ENCODE measurements at places on chromosomes 5 and 9.

DNA sequence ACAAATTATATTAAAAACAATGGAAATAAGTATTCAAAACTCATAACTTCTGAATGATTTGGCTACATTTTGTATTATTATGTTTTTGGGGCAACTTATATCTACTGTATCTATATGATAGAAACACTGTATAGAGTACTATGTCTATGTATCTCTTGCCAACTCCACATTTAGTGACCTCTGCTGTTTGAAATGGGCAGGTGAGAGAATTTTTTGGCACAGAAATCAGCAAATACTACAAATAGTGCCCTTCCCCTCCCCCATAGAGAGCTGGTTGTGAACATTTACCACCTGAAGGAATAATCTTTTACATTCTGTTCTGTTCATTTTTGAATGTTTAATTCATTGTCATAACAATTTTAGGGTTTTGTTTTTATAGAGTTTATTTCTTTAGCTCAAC, 545.3 kb downstream of the PDE4D start:
- H3K4me1 ChIP-seq = peaks cover 14% of the 10 kb centered on the region
- no peak overlapping the region for H3K4me3 ChIP-seq
- no peak for DNase-seq
- H3K27ac ChIP-seq = no peak overlapping the region

- DNase-seq = no peak
- H3K27ac ChIP-seq = no peak overlapping the region
- peaks cover 18% of the 10 kb centered on the region for H3K4me1 ChIP-seq
- H3K4me3 ChIP-seq = no peak overlapping the region
- no peaks in the 10 kb centered on the region for H3K36me3 ChIP-seq
- no peaks in the 10 kb centered on the region for H3K27me3 ChIP-seq
Observed at GRCh38 chr9:104780796-104781395, 17.0 kb downstream of the NIPSNAP3B start.

DNA sequence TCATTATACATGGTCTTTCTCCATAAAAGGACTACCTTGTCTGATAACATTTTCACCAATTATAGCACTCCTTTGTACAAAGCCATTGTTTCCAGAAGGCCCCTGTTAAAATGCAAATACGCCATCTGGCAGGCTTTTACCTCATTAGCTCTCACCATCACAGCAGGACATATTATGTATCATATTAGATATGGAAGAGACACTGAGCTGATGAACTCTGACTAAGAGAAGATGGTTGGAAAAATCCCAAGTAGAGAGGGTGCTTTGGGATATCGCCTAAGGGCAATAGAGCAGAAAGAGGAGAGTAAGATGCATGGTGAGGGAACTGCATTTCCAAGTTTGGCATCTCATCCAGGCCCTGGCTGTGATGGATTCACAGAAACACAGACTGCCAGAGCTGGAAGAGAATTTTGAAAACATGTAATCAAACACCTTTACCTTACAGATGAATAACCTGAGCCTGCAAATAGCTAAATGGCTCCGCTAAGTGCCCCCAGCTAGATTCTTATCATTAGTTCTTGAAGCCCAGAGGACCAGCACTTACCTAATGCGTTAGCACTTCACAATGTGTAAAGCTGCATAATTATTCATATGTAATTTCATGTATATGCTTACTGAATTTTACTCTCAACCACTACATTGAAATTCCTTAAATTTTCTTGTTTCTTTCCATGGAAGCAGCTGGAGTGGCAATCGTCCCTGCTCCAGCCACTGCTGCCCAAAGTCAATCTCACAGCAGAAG, 393.6 kb upstream of the IZUMO3 start:
- no peak for DNase-seq
- no peaks in the 10 kb centered on the region for H3K36me3 ChIP-seq
- no peak overlapping the region for H3K27ac ChIP-seq
- H3K27me3 ChIP-seq = no peaks in the 10 kb centered on the region
- no peaks in the 10 kb centered on the region for H3K4me1 ChIP-seq

DNA sequence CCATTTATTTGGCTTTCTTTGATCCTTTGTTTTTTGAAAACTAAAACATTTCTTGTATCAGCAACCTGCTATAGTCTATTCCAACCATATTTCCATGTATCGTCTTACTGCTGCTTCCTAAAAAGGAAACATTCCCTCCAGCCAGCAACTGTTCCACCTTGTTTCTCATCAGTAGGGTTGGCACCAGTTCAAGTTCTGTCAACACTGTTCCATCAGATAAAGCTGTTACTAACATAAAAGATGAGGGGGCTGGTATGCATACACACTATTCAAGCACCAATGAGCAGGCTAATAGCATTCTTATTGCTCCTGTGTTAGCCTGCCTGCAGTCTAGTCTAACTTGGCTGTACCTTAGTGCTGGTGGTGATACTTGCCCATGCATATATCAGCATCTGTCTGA, 178.3 kb downstream of the CWC27 start:
- no peak for DNase-seq
- H3K4me1 ChIP-seq = no peaks in the 10 kb centered on the region
- no peak overlapping the region for H3K27ac ChIP-seq
- H3K36me3 ChIP-seq = no peaks in the 10 kb centered on the region
- H3K4me3 ChIP-seq = no peak overlapping the region

DNA sequence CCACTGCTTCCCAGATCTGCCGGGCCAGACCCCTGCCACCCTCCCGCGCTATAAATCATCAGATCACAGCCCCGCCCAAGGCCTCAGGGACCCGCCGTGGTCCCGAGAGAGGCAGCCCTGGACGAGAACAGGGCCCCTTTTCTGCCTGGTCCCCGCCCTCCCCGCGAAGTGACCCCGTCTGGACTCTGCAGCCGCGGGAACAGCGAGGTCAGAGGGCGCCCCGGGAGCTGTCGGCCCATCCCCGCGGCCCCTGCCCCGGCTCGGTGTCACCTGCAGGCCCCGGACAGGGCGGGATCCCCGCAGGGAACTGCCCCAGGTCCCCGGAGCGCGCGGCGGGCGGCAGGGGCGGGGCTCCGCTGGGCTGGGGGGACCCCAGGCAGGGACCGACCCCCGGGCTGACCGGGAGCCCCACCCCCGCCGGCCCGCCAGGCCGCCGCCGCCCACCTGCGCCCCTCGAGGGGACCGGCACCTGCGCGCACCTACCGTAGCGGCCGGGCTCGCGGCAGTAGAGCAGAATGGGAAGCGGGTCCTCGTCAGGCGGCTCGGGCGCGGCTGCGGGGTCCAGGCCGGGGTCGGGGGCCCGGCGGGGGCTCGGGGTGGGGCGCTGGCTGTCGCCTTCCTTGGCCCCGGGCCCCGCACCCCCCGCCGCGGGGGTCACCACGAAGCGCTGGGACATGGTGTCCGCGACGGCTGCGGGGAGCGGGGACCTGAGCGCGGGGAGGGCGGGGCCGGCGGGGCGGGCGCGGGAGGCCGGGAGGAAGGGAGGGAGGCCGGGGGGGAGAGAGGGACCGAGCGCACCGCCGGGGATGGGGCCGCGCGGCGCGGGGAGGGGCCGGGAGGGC, 43.5 kb upstream of the SLC12A7 start:
- no peaks in the 10 kb centered on the region for H3K36me3 ChIP-seq
- no peak overlapping the region for H3K27ac ChIP-seq

- no peak overlapping the region for H3K4me3 ChIP-seq
- H3K27me3 ChIP-seq = peaks cover 2% of the 10 kb centered on the region
- no peak for DNase-seq
- H3K4me1 ChIP-seq = no peaks in the 10 kb centered on the region
- no peaks in the 10 kb centered on the region for H3K36me3 ChIP-seq
Observed at GRCh38 chr9:135766251-135766650, 64.3 kb downstream of the KCNT1 start.

DNA sequence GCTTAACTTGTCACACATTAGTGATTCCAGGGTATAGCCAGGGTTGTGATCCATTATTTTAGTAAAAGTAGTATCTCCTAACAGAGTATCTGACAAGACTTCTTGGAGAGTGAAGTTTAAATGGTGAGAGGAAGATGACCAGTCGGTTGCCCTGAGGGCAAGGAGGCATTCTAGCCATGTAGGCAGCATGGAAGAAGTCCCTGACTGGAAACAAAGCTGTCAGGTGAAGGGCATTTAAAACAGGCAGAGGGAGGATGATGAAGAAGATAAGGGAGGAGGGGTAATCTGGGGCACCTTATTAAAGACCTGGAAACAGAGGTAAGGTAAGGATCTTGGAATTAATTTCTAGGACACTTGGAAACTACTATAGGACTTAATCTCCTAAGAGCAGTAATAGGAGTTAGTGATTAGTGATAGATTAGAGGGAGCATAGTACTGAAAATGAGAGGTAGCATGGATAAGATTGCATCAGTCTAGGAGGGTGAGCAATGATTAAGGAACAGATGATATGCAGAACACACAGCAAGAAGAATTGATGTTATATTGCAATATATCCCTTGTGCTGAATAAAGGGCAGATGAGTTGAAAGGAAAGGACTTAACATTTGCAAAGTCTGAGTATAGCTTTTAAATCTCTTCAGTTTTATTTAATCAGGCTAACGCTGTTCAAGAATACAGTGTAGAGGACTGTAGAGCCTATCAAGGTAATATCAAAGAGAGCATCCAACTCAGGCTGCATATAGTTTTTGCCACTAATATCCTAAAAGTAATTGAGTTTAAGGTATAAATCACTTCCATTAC, 9.6 kb downstream of the KIF2A start:
- DNase-seq = no peak
- H3K4me1 ChIP-seq = peaks cover 88% of the 10 kb centered on the region
- H3K36me3 ChIP-seq = no peaks in the 10 kb centered on the region
- no peak overlapping the region for H3K4me3 ChIP-seq
- no peaks in the 10 kb centered on the region for H3K27me3 ChIP-seq
- H3K27ac ChIP-seq = peak overlapping the region; percentile 58

DNA sequence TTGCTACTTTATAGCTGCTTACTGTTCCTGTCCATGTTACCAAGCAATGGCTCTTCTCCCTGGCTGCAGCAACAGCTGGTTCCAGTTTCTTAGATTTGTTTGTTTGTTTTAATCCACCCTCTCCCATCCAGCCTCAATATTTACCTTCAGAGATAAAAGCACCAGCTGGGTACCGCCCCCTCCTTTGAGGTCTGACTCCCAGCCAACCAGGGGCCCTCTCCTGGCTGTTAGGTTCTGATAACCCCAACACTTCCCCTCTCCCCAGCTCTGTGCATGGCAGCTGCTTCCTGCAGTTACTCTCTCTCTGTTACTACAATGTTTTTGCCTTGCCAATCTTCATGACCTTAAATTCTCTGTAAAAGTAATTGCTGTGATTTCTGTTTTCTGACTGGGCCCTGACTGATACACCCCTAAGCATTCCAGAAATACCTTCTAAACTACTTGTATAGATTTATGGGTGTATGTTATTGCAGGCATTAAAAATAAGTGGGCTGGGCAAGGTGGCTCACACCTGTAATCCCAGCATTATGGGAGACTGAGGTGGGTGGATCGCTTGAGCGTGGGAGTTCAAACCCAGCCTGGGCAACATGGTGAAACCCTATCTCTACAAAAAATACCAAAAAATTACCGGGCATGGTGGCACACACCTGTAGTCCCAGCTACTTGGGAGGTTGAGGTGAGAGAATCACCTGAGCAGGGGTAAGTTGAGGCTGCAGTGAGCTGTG, 2.6 kb upstream of the GCNT1 start:
- no peak for DNase-seq
- peaks cover 32% of the 10 kb centered on the region for H3K4me1 ChIP-seq
- H3K27ac ChIP-seq = no peak overlapping the region
- H3K4me3 ChIP-seq = no peak overlapping the region
- H3K27me3 ChIP-seq = no peaks in the 10 kb centered on the region

GRCh38 chr5:59921816-59922215, 28.3 kb upstream of the PDE4D start:
- no peaks in the 10 kb centered on the region for H3K36me3 ChIP-seq
- H3K27me3 ChIP-seq = no peaks in the 10 kb centered on the region
- no peak for DNase-seq

- no peaks in the 10 kb centered on the region for H3K27me3 ChIP-seq
- no peak overlapping the region for H3K27ac ChIP-seq
- no peak for DNase-seq
- H3K4me1 ChIP-seq = peaks cover 60% of the 10 kb centered on the region
- H3K36me3 ChIP-seq = peaks cover 21% of the 10 kb centered on the region
Observed at GRCh38 chr5:102874054-102874453, 118.9 kb downstream of the PAM start.

DNA sequence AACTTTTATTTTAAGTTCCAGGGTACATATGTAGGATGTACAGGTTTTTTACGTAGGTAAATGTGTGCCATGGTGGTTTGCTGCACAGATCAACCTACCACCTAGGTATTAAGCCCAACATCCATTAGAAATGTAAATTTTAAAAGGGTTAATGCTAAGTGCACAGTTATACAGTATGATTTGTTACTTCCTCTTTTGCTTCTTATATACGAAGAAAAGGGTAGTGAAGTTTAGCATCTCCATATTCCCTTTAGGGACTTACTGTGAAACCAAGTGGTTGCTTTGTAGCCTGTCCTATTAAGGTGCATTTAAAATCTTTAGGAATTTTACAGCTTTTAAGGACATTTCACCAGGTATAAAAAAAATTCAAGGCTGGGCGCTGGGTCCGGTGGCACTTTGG, 46.4 kb downstream of the RBM27 start:
- H3K4me3 ChIP-seq = no peak overlapping the region
- H3K36me3 ChIP-seq = peaks cover 6% of the 10 kb centered on the region
- peaks cover 45% of the 10 kb centered on the region for H3K4me1 ChIP-seq
- peaks cover 1% of the 10 kb centered on the region for H3K27me3 ChIP-seq
- DNase-seq = no peak

DNA sequence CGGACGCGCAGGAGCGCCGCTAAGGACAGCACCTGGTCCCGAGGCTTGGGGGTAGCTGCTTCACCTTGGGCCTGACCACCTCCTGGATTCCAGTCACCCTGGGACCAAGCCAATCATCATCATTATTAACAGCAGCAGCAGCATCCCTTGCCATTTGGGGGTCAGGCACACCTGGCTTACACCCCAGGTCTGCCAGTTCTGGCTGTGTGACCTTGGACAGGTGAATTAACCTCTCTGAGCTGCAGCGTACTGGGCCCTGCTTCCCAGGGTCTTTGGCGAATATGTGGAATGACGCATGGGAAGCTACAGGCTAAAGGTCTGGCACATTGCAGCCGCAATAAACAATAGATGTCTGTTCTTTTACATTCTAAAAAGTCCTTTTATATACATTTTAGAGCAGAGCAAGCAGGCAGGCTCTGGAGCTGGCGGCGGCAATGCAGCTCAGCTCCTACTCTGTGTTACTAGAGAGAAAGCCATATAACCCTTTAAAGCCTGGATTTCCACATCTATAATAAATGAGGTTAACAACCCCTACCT, 97.8 kb upstream of the CPLX2 start:
- no peaks in the 10 kb centered on the region for H3K36me3 ChIP-seq
- DNase-seq = no peak
- H3K4me3 ChIP-seq = no peak overlapping the region
- peaks cover 8% of the 10 kb centered on the region for H3K27me3 ChIP-seq
- no peak overlapping the region for H3K27ac ChIP-seq

DNA sequence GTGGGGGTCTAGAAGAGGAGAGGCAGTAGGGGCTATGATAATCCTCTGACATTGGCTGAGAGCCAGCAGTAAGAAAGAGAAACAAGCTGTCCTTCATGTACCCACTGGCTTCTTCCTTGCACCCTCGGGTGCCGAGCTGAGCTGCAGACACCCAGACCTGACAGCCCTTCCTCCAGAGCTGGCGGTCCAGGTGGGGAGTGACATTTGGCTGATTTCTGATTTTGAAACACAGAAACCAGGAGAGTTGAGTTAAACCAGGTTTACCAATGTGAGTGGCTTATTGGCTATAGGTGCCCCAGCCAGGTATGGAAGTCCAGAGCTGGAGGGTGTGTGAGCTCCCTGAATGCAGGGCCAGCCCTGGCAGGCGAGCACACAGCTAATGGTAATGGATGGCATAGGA, 59.2 kb downstream of the GADD45G start:
- no peak overlapping the region for H3K27ac ChIP-seq
- H3K27me3 ChIP-seq = peaks cover 10% of the 10 kb centered on the region
- no peak overlapping the region for H3K4me3 ChIP-seq

Data from immature natural killer cell (primary cell).